ENCODE measurements at places on chromosomes 13 and 19. TPM values are rescaled to one million over a fixed set of nuclear protein-coding genes. Genes with fewer than 3 reads are reported as not detected.

GRCh38 chr19:44755219-44755618, 6.7 kb downstream of the BCL3 start:
- DNase-seq: no peak

DNA sequence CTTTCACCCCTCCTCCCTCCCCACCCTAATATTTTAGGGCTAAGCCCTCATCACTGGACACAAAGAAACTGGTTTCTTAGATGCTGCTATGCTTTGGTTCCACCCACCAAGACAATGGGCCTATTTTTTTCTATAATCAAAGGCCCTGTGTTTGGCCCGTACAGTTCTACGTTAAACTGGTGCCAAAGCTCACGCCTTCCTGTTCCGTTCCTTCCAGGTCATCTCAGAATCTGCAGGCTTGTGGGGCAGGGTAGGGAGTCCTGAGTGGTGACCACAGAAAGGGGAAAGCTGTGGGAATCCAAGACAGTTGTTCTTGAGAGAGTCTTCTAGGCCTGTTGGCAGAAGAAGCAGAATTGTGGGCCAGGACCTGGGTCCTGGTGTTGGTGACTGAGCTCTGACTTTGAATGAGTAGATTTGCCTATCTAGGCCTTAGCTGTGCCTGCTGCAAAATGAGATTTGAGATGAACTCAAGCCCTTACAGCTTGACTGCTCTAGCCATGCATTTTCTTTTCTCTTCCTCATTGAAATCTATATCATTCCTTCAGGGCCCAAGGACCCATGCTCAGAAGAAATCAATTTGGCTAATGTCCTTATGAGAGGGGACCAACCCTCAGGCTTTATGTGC, 19.1 kb upstream of the CXCL17 start:
- no peak for DNase-seq

DNA sequence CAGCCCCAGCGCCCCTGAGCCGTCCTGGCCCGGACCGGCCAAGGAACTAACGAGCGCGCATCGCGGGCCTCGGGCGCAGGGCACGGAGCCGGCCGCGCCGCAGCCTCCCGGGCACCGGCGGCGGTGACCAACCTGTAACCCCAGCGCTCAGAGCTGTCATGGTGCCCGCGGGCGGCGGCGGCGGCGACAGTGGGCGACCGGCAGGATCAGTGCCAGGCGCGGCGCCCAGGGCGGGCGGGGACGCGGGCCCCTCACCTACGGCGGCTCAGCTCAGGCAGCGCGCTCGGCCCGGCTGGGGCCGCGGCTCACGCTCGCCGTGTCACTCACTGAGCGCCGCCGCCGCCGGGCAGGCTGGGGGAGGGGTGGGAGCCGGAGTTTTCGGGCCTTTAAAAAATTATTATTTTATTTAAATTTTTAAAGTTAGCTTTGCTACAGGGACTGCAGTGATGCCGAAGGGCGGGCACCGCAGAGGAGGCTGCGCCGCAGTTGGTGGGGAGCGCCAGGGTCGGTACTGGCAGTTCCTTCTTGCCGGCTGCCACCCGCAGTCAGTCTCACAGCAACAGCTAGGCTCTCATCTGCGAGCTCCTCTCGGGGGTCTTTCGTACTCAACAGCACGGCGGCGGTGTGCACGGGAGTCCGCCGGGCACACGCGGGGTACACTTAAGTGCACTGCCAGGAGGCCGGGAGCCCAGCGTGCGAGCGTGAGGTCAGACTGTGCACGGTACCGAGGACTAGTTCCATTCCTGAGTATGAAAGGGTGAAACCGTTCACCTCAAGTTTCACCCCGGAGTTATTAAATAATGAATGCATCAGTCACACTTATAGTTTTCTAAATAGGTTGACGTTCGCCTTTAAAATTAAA, at the start of gene NALCN:
NALCN (minus strand) TSS at position 328 of the 862 bp plus-strand sequence. CDS start 17,382 bp downstream, outside the sequence.
- DNase-seq: peak; percentile 25

DNA sequence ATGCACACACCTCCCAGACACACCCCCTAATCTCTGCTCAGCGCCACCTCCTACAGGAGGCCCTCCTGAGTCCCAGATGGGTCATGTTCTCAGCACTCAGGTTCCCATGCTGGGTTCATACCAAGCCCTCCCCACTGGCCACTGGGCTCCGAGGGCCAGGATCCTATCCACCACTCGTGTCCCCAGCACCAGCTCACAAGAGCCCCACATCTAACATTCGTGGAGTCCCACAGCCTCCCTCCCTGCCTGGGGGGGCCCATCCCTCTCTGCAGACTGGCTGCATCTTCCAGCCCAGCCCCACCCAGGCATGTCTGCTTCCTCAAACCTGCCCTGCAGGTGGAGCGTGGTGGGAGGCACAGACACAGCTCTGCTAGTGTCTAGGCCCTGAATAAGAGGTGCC, 227.4 kb downstream of the TUBA3C start:
- no peak for DNase-seq

DNA sequence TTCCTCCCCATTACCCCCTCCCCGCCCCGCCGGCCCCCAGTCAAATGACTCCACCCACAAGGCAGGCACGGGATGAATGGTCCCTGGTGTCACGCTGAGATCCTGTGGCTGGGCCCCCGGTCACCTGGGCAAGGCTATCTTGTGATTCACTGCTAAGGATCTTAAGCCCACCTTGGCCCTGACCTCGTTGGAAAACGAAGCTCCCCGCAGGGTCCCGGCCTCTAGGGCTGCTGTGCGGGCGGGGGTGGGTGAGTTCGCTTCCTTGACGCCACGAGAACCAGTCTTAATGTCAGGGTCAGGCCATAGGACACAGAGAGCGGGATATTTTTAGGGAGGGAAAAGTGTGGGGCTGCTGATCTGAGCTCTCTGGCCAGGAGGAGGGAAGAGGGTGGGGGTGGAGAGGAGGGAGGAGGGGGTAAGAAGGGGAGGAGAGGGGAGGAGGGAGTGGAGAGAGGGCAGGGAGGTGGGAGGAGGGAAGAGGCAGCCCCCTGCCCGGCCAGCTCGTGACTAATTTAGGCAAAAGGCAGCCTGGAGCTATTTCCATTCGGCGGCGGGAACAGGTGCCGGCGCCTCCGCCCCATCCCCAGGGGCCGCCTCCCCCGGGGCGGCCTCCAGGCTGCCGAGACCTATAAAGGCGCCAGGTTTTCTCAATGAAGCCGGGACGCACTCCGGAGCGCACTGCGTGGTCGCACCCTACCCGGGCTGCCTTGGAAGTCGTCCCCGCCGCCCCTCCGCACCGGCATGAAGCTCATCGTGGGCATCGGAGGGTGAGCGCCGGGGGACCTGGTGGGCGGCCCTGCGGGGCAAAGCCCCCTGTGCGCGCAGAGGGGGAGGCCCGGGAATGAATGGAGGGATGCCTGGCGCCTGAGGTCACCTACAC, at the start of gene NMRK2:
NMRK2 (plus strand) TSS at position 139 of the 880 bp plus-strand sequence; CDS start at position 742, 603 bp downstream.
- no peak for DNase-seq

- no peak for DNase-seq
These were observed 102.7 kb upstream of the UQCRFS1 start for GRCh38 chr19:29315556-29316190.

DNA sequence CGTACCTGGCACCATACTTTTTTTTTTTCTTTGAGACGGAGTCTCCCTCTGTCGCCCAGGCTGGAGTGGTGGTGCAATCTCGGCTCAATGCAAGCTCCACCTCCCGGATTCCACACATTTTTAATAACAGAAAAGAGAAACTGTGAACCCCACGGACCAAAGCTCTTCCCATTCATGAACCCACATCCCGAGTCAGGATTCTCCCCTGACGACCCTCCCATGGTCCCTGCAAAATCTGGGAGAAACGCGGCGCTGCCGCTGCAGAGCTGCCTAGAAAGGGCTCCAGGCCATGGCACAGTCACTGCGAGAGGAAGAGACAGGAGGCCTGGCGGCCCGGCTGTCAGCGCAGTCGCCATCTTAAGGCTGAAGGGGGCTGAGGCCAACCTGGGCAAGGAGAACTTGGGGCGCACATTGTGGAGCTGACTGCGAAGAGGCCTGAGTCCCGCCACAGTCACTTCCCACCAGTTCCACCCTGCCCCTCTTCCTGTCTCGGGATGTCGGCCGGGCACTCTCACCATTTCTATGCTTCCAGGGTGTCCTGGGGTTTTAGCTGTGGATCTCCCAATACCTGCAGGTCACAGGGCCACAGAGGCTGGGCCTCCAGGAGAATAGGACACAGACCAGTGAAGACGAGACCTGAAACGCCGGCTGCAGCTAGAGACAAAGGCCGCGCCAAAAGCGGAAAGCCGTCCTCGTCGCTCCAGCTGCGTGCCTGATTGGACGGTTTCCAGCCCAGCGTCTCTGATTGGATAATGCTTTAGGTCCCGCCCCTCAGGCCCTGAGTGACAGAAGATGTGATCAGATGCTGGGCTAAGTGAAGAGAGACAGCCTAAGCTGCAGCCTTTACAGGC, 71.0 kb downstream of the ZNF486 start:
- peak; percentile 73 for DNase-seq

DNA sequence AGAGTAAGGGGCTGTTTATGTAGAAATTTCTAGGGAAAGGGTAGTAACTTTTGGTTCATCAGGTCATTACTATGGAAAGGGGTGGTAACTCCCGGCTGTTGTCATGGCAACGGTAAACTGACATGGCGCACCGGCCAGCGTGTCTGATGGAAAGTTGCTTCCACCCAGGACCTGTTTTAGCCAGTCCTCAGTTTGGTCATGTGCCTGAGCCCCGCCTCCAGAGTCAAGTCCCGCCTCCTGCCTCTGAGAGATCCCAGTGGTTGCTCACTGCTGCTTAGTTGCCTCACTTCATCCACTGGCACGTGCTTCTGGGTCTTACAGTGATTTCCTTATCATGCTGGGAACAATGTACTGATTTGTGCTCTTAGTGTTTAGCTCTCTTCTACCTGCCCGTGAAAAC, 455.2 kb upstream of the ZNF507 start:
- no peak for DNase-seq

- DNase-seq: no peak
These were observed 35.2 kb upstream of the C13orf46 start for GRCh38 chr13:114008964-114009589.

DNA sequence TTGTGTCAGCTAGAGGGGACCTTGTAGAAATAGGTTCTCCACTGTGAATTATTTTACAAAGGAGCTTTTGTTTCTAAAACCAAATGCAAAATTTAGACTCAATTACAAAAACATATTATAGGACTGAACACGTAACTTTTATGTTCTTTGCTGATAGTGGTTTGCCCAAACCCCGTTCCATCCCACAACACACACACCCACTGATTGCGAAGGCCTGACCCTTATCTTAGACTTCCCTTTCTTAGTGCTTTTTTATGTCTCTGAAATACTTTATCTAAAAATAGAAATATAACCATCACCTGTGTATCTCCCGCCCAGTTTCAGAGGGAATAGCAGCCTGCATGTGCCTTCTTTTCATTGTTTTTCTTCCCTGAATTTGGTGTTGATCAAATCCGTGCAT, 13.0 kb downstream of the CCNA1 start:
- no peak for DNase-seq

The MYPOP gene
- 9.6 TPM for total RNA-seq

- DNase-seq: no peak
These were observed 533 bp downstream of the TNFSF9 start for GRCh38 chr19:6531163-6531955.

GRCh38 chr19:6476155-6476895, 5.3 kb downstream of the DENND1C start:
- peak; percentile 90 for DNase-seq

DNA sequence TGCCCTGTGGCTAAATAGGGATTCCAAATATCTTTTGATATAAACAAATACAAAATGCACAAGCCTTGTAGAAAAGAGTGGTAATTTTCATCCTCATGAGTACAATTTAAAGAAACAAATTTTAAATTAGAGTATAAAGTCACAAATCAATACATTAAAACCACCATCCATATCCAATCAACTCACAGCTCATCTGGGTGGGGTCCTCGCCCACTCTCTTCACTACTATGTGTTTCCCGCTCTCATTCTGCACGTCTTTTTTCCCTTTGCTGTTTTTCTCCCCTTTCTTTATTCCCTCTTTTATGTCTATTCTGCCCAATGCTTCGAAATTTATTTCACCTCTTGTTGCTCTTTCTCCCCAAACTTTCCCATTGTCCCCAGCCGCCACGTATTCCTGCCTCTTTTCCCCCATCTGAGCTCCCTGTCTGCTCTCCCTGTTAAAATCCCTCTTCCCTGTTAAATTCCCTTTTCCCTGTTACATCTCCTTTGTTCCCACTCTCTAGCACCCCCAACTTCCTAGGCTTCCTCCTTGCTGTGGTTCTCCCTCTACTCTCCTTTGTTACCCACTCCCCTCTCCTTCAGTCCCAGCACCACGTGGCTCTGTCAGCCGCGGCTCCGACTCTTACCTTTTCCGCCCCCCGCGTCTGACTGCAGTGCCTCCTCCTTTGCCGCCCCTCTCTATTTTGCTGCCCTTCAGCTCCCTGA, 1.3 kb downstream of the ZNF616 start:
- peak; percentile 54 for DNase-seq

The ZNF227 gene
- total RNA-seq: 35.8 TPM

DNA sequence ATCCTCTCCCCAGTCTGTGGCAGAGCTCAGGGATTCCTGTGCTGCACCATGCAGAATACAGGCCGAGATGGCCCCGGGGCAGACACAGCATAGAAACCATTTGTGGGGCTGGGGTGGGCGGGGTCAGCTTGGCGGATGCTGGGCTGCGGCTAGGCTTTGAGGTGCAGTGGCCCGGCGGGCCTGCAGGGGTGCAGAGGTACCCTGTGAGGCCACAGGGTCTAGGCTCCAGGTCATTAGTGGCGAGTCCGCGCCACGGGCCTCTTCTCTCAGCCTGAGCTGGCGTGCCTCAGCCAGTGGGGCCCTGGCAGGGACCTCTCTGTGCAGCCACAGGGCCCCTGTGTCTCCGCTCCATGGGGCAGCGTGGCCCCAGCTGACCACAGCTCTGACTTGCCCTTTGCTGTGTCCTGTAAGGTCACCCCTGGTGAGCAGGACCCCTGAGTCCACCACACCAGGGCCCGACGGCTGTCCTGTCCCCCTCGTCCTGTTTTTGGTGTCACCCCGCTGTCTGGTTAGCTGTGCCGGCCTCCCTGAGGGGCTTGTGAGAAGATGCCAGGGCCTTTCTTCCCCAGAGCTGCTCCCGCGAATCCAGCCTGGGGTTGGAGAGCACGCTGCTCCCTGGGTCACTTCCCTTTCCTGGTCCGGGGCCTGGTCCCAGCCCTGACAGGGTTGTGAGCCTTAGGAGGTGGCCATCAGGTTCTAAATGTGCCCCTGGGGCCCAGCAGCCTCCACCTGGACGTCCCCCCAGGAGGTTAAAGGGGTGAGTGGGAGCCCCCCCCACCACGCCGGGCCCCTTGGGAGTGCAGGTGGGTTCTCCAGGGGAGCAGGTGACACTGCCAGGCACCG, 12.1 kb downstream of the KDM4B start:
- DNase-seq: no peak

The SHISA7 gene
- total RNA-seq: 0.59 TPM

DNA sequence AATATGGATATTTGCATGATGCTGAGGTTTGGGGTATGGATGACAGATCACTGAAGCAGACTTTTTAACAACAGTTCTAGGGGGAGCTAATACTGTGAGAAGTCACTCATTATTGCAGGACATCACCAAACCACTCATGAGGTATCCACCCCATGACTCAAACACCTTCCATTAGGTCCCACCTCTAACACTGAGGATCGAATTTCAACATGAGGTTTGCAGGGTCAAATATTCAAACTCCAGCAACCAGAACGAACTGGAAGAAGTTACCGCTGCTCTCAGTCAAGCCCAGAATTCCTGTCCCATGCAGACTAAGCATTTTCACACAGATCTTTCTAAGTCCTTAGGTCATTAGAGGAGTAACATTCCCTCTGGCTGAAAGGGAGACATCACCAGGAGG, 758.9 kb downstream of the UQCRFS1 start:
- DNase-seq: no peak

Measured in neural crest cell (in vitro differentiated cells).